Fibroblast of skin of left quadriceps (primary cell): ENCODE measurements at places on chromosomes 6 and 20.

GRCh38 chr20:51419646-51420045, 122.9 kb downstream of the NFATC2 start:
- no peak for DNase-seq

DNA sequence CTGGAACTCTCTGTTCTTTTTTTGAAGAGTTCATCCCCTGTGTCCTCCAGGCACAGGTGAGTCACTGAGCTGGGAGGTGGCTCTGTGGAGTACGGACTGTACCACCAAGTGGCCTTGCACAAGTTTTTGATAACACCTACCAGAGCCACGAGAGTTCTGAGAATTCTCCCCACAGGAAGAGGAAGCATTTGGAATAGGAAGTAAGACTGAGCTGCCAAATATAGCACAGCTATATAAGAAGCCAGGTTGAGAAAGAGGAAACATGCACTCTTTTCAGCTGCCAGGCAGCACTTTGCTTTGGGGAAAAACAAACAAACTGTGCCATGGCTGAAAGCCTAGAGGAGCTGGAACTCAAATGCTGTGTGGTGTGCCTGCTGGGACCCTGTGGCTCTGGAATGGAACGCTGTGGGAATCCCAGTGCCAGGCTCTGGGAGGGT, 70.8 kb upstream of the RIPOR2 start:
- no peak for DNase-seq

- DNase-seq, result no peak
Measured at GRCh38 chr6:105616521-105616920, 213.6 kb upstream of the PREP start.

DNA sequence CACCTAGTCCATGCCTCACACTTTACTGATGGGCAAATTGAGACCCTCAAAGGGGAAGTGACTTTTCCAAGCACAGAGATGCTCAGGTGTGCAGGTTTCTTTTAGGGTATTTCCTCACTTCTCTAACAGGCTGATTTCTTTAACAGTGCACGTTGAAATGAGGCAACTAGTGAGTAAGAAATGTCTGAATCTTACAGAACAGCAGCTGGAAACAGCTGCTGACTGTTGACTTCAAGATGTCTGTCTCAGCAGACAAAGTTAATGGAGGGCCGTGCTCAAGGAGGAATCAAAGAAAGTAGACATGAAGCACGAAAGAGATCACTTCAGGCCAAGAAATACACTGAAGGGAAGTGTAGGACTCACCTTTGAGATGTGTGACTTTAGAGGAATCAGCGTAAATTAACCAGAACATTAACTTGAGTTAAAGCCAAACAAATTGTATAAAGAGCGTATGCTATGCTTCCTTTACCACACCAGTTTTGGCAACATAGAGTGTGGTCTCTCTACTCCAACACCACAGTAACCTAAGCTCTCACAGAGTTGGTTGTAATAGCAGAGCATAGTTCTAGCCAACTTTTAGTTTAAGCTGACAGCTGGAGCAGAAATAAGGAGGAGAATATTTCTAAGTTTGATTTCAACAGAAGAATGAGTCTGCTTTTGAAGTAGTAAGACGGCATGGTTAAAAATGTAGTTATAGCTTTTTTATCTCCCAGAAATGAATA, 60.9 kb downstream of the SAMD3 start:
- DNase-seq, result no peak

- DNase-seq, result no peak
Measured at GRCh38 chr6:64270083-64270482, 634.5 kb downstream of the PHF3 start.

- no peak for DNase-seq
Measured at GRCh38 chr6:151690303-151690702, 117.2 kb upstream of the ESR1 start.

GRCh38 chr20:61049684-61050083, 202.4 kb upstream of the CDH4 start:
- DNase-seq, result no peak

DNA sequence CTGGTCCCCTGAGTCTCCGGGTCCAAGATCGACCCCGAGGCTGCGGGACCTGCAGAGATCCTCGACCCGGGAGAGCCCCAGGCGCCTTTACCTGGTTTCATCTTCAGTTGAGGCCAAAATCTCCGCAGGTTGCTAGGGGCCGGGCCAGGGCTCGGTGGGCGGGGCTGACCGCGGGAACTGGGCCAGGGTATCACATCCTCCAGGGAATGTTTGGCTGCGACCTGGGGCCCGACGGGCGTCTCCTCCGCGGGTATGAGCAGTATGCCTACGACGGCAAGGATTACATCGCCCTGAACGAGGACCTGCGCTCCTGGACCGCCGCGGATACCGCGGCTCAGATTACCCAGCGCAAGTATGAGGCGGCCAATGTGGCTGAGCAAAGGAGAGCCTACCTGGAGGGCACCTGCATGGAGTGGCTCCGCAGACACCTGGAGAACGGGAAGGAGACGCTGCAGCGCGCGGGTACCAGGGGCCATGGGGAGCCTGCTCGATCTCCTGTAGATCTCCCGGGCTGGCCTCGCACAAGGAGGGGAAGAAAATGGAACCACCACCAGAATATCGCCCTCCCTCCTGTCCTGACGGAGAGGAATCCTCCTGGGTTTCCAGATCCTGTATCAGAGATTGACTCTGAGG, 53.8 kb upstream of the POLR1H start:
- no peak for DNase-seq
